Kidney epithelial cell (primary cell): ENCODE measurements at places on chromosomes 12 and 14.

DNA sequence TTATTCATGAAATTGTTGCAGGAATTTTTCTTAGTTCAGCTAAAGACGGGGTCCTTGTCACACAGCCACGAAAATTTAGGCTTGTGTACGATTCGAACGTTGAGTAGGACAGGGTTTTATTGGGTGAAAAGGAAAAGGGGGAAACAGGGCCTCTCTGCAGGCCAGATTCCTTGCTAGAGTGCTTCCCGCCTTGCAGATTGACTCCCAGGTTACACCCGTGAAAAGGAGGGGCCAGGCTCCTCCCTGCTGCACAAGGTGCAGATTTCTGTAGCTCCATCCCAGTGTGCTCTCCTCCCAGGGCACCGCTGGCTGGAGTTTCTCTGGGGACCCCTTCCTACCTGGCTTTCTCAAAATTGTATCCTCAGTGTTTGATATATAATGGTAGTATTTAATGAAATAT lies 221.5 kb downstream of the ERC1 start:
- DNase-seq: no peak

DNA sequence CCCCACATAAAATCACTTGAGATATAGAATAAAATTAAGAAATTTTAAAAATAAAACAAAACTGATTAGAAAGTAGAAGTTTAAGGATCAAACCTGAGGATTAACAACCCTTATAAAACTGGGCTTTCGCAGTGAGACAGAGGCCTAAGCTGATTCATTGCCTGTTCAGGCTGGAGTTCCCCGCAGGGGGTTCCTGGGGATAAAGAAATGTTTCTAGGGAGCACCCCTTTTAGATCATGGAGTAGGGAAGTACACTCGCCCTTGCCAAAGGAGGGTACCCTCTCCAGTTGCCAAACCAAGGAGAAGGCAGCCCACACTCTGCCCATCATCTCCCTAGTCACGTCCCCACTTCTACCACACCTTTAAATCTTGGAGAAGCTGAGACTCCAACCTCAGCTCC lies 6.8 kb downstream of the GLIPR1 start:
- no peak for DNase-seq

GRCh38 chr12:92191061-92191460 lies 45.4 kb upstream of the BTG1 start:
- DNase-seq: no peak

DNA sequence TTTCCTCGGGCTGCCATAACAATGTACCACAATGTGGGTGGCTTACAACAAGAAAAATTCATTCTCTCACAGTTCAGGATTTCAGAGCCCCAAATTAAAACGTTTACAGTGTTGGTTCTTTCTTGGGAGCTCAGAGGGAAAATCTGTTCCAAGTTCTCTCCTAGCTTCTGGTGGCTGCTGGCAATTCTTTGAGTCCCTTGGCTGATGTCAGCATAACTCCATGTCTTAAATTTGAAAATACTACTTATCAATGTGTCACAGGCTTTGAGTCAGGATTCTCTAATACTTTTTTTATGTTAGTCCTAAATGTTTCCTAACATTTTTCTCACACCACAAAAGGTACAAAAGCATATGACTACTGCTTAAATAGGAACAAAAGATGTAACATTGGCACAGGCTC lies 198.4 kb upstream of the ATXN7L3B start:
- no peak for DNase-seq

DNA sequence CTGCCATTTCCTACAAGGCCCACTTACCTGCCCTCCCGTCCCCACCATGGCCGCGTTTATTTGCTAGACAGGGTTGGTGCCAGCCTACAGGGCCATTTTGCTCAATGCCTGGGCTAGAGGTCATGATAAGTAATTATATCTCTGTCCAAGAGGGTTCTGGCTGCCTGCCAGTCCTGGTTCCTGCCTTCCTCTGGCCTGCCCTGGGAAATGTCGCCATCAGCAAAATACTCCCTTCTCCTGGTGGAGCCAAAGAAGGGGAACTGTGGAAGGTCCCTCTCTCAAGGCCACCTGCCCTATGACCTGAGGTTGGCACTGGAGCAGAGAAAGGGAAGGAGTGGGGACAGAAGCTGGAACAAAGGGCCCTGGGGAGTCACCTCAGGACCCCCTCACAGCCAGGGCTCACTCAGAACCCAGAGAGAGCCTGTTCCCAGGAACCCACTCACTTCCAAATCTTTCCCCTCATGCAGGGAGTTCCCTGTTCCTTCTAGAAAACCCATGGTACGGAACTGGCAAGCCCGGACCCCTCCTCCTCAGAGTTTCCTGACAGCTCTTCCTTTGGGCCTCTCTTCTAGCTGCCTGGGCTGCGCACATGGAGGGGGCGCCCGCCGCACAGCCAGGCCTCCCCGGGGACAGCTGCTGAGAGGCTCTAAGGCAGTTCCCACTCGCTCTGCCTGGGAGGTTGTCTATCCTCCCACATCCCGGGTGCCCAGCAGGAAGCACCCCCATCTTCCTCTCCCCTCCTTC lies 280.5 kb downstream of the DPF3 start:
- no peak for DNase-seq

GRCh38 chr14:68374682-68375081 lies 418.2 kb downstream of the ZFP36L1 start:
- no peak for DNase-seq

DNA sequence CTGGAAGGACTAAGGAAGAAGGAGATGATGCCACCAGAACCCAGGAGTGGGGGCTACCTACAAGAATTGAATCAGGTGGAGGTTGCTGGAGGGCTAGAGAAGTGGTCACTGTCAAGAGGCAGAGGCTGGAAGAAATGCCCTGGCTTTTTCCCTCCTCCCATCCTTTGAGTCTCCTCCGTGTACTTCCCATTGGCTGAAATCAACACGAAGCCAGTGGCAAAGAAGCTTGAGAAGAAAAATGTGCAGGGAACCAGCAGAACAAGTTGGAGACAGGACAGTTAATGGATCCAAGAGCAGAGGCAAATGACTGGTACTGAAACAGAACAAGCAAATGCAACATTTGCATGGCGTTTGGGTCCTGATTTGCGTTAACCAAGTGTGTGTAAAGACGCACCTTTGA lies 9.1 kb upstream of the FBLN5 start:
- DNase-seq: no peak

GRCh38 chr12:8038659-8039114 lies 6.2 kb downstream of the FOXJ2 start:
- peak; percentile 51 for DNase-seq

GRCh38 chr14:90844321-90844720 lies 28.1 kb upstream of the TTC7B start:
- DNase-seq: no peak

GRCh38 chr12:23880988-23881387 lies 68.5 kb downstream of the SOX5 start:
- DNase-seq: no peak

DNA sequence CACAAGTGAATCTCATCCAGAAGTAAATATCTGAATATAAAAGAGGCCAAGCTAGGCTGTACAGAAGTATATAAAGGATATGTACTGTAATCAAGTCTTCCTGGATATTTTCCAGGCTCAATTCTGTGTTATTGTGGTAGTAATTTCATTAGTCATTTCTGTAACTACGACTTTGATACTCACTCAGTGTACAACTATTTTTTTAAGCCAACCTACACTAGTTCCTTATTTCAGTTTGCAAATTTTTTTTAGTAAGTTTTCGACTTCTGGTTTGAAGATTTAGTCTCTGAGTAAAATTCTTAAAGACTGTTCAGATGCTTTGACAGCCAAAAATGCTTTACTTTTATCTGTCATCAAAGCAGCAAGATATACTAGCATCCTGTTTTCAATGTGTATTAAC lies 130.8 kb downstream of the CAPZA3 start:
- DNase-seq: no peak

DNA sequence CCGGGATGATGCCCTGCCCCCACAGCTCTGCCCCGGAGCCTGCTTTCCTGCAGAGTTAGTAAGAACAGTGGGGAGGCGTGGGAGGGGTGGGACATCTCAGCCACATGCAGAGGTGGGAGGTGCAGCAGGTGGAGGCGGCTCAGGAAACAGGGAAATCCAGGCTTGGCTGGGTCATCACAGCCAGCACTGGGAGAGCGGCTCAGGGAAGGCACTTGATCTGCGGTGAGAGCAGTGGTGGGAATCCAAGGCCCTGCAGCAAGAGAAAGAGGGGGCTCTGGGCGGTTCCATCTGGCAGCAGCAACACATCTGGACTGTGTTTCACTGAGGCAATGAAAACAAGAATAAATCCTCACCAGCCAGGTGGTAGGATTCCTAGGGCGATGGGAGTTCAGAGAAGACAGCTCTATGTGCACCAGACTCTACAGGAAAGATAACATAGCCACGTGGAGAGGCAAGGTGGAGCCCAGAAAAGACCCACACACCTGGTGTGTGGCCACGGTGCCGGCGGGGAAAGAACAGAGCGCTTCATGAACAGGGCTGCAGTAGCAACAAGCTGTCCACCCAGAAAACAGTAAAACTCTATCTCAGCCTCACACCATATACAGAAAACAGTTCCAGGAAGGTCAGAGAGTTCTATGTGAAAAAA lies 57.6 kb downstream of the CCDC85C start:
- DNase-seq: no peak

GRCh38 chr14:39868949-39869348 lies 436.7 kb upstream of the FBXO33 start:
- no peak for DNase-seq

- no peak for DNase-seq
Measured at GRCh38 chr14:71665781-71666180, 266.4 kb upstream of the RGS6 start.

DNA sequence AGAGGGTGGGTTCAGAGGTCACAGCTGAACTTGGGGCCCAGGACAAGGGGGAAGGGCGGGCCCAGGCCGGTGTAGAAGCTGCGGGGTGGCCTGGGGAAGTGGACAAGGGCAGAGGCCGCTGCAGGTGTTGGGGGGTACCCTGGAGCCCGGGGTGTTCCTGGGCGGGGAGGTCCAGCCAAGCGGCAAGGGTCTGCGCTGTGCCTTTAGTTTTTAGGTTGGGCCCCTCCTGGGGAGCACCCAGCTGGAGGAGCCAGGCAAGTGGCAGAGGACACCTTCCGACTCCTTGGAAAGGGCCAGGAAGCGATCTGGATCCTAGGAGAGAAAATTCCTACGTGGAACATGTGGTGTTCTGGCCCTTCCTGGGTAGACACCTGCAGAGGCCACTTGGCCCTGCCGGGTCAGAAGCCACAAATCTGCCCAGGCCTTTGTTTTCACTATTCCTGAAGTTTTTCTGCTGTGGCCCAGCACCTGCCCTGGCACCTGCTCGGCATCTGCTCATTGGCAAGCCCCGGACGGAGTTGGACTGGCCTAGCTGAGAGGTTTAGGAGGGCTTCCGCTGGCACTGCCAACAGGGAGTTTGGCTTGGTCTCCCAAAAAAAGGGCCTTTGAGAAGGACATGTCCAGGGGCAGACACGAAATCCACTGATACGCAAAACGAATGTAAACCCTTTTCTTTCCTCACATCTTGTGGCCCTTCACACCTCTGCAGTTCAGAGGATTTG lies 61.1 kb downstream of the SMUG1 start:
- no peak for DNase-seq

DNA sequence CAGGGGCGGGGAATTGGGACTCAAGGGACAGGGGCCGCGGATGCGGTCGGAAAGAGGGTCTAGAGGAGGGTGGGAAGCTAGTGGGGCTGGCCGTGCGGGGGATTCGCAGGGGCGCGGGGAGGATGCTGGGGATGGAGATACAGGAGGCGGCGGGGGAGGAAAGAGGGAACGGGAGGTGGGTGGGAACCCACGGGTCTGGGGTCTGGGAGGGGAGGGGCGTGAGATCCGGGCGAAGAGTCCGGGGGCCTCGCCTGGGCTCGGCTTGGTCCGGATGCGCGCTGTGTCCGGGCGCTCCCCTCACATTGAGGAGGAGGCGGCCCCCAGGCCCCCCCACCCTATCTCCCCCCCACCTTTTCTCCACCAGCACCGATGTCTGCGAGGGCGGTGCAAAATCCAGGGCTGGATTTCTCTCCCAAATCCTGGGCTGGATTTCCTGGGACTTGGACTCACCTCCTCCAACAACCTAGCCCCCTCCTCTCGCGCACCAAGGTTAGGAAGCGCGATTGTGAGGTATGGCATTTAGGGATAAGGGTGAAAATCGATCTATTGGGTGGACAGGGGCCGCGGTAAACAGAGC lies at the start of gene AGAP2:
Gene AGAP2 (minus strand): TSS at position 82 of the 577 bp plus-strand sequence. CDS start 496 bp downstream, outside the sequence.
- no peak for DNase-seq

DNA sequence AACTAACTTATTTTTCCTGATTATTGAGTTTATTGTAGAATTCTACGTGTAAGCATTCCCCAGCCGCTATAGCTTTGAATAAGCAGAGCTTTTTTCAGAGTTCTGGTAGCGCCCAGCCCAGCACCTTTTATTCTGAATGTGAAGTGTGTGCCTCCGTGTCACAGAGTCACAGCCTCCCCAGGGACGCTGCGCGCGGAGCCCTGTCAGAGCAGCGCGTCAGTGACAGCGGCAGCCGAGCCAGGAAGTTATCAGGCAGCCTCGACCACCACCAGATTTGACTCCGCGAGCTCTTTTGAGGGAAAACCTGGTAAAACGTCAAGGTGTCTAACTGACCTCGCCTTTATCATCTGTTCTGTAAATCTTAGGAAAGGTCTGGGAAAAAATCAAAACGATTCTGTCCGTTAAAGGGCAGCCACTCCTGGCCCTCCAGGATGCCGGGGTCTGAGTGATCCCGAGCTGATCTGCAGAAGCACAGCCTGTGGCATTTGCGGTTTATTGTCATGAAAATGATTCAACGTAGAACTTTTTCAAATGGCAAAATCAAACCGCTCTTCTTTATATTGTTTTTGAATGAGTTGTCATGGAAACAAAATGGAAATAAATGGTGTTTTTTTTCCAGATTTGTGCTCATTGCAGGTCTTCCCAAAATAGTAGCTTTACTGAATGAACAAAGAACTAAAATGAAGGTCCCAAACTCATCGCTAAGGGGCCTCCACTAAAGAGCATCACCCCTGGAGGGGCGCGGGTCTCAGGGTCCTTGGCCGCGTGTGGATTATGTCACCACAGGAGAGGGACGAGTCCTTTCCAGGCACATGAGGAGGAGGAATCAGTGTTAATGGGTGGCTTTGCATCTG lies 43.1 kb upstream of the MMP17 start:
- no peak for DNase-seq

DNA sequence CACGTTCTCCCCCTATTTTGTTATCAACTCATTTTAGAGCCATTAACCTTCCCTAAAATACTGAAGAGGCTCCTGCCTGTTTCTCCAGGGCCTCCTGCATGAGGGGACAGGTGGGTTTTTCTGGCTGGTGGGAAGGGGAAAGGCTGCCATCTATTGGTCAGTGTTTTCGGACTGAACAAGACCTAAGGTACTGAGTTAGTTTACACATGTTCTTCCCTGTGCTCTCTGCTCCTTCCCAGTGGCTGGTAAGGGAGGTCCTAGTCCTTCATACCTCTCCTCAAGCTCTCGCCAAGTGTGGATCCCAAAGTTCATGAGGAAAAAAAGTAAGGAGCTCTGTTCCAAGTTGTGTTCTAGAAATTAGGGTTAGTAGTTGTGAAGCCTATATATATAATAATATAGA lies 357.5 kb downstream of the FSCB start:
- peak; percentile 12 for DNase-seq

DNA sequence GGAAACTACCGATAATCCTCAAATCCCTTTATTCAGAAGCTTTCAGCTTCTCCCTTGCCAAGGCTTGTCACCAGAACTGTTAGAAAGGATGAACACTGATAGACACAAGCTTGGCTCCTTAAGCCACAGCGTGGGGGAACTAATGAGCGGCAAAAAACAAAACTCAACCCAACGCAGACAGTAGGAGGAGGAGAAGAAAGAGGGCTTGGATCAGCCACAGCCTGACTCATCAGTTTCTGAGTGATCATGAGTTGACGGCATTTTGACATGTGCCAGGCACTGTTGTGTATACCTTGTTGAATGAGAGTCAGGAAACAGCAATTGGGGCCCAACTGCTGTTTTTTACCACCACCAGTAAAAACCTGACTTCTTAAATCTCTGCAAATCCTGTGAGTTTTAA lies 23.7 kb downstream of the PLXNC1 start:
- DNase-seq: no peak
